ENCODE measurements at places on chromosomes 4 and X.

GRCh38 chr4:183721207-183722081, 62.4 kb downstream of the TRAPPC11 start:
- DNase-seq, result no peak

DNA sequence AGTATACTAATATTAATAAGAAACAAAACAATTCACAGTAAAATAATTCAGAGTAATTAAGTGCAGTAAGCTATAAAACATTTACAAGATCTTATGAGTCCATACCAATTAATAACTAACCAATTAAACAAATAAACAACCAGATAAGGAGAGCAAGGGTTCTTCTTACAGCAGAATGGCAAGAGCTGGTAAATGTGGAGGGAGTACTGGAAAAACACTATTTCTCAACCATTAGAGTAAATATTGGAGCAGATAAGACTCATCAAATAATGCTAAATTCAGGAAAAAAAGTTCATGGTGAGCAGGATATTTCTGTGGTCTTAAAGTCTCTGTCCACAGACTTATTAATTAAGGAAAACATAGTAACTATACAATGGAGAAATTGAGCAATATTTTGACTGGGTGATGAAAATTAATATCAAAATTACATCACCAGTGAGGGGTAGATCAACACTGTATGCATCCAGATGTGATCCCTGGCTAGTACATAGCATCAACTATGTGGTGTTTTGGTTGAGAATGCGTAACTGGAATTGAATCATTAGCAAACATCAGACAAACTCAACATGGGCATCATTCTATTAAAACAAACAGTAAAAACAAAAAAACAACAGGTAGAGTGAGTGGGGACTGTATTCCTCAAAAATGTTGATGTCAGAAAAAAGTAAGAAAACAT, 1376.7 kb downstream of the PCDH19 start:
- DNase-seq, result no peak

DNA sequence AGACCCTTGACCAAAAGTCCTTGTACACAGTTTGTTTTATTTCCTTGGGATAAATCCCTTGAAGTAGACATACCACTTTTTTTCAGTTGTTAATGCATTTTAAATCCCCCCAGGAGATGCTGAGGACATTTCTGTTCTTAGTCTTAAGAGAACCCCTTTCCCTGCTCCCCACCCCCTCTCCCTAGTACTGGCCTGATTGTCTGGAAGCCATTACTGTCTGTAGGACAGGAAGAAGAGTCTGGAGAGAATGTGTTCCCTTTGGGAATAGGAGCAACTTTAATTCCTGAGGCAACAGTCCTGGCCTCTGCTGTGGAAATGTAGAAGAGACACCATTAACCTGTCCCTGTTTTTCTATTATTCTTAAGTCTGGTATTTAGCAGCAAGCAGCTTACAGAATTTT, 52.3 kb upstream of the TMEM131L start:
- no peak for DNase-seq

- DNase-seq, result no peak
Observed at GRCh38 chr4:38559374-38559773, 104.6 kb upstream of the KLF3 start.

GRCh38 chr4:23422878-23423277, 467.0 kb downstream of the PPARGC1A start:
- no peak for DNase-seq

Measured in omental fat pad (tissue), 4 donors.